Myocyte (in vitro differentiated cells): ENCODE measurements at places on chromosomes 13 and 19. TPM values are rescaled to one million over a fixed set of nuclear protein-coding genes. Genes with fewer than 3 reads are reported as not detected.

GRCh38 chr13:95235199-95235756 is 66.0 kb downstream of the ABCC4 start:
- DNase-seq: no peak

- peak; percentile 84 for DNase-seq
Measured at GRCh38 chr19:13033819-13034611, 38.7 kb downstream of the NFIX start.

DNA sequence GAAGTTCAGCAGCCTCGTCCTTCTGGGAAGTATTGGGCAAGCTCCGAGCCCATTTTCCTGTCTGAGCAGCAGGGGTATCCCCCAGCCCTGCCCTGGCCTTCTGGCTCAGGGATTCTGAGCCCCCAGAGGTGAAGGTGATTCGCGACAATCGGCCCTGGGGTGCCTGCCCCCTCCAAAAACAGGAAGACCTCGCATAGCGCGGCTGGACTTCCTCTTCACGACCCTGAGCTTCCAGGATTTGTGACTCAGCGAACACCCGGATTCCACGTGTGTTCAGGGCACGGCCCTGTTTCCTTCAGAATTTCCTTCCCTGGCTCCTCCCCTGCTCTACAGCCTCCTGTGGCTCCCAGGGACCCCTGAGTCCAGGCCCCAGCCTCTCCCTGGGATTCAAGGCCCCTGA is at the start of gene SEMA6B:
Gene SEMA6B (minus strand): TSS at position 116 of the 400 bp plus-strand sequence. CDS start 1,227 bp downstream, outside the sequence.
- no peak for DNase-seq

- DNase-seq: no peak
Measured at GRCh38 chr13:25898991-25899390, 152.8 kb downstream of the SHISA2 start.

GRCh38 chr19:37563518-37563917 is 31.1 kb downstream of the ZNF571 start:
- no peak for DNase-seq

DNA sequence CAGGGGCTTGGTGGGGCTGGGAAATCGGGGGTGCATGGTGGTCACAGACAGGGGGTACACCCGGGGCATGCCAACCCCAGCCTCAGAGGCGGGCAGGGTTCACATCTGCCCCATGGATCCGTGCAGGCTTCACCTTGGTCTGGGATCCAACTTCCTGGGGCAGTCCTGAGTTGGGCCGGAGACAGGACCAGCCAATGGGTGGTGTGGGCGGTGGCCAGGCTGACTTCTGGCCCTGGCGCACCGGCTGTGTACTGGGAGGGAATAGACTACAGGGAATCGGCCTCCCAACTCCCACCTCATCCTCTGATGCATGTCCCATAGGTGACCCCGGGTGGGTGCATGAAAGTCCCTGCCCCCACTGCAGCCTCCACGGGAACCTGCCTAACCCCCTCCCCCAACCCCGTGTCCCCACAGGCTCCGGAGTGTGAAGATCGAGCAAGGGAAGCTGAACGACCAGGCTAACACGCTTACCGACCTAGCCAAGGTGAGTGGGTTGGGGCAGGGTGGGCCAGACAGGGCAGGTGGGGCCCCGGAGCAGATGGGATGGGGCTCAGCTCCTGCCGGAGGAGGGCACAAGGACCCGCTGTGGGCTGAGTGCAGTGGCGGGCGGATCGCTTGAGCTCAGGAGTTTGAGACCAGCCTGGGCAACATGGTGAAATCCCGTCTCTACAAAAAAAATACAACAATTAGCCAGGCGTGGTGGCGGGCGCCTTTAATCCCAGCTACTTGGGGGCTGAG is 14.7 kb upstream of the ARRDC2 start:
- no peak for DNase-seq

GRCh38 chr13:111373486-111373885 is 53.0 kb downstream of the TEX29 start:
- no peak for DNase-seq

- DNase-seq: peak; percentile 26
Measured at GRCh38 chr13:94595001-94595949, 677 bp downstream of the TGDS start.

DNA sequence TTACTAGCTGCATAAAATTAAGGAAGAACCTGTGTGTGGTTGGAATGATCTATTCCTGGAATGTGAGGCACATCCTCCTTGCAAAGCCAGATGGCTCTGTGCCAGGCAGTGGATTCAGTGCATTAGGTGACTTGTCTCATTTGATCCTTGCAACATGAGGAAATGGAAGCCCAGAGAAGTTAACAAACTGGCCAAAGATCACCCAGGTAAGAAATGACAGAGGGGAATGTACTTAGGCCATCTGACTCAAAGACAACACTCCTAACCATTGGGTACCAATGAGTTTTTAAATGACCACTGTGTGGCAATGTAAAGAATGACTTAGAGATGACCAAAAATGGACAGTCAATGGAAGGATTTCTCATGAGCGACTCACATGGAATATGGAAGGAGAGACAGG is 114.2 kb upstream of the RXFP2 start:
- peak; percentile 56 for DNase-seq

DNA sequence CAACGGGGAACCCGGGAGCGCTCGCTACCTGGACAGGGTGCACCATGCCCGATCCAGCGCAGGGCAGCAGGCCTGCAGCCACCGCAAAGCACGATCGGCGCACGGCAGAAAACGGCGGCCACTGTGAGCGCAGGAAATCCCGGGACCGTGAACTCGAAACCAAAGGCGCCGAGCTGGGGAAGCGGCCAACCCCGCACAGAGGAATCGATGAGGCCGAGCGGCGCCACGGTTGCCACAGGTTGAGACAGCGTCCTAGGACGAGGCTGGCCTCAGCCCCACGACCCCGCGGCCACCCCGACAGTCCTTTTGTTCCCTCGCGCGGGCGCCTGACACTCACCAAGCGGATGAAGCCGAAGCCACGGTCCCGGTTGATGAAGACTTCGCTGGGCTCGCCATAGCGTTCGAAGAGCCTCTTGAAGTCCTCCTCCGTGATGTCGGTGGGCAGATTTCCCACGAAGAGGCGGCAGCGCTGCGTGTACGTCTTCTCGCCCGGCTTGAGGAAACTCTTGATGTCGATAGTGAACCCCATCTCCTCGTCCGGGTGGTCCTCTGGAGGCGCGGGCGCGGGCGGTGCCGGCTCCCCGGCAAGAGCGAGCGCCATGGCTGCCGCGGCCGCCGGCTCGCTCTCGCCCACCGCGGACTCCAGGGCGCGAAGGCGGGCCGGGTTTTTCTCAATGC is 557 bp downstream of the PSPC1 start:
- peak; percentile 60 for DNase-seq

GRCh38 chr13:69524459-69525150 is 583.0 kb upstream of the ATXN8OS start:
- no peak for DNase-seq

GRCh38 chr13:43744261-43745031 is 42.3 kb downstream of the ENOX1 start:
- no peak for DNase-seq

The HOMER3 gene
- total RNA-seq: 203 and 240 TPM in 2 replicates

DNA sequence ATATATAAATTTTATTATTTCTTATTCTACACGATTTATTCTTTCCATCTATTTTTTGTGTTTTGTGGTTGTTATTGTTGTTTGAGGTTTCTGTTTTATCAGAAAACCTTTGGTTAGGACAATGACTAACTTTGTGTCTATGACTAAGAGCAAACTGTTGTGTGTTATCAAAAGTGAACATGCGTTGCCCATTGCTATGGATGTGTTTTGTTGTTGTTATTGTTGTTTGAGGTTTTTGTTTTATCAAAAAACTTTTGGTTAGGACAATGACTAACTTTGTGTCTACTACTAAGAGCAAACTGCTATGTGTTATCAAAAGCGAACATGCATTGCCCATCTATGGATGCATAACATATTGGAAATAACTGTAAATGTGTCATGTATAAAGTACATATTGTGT is 692.3 kb downstream of the SLITRK1 start:
- DNase-seq: no peak

DNA sequence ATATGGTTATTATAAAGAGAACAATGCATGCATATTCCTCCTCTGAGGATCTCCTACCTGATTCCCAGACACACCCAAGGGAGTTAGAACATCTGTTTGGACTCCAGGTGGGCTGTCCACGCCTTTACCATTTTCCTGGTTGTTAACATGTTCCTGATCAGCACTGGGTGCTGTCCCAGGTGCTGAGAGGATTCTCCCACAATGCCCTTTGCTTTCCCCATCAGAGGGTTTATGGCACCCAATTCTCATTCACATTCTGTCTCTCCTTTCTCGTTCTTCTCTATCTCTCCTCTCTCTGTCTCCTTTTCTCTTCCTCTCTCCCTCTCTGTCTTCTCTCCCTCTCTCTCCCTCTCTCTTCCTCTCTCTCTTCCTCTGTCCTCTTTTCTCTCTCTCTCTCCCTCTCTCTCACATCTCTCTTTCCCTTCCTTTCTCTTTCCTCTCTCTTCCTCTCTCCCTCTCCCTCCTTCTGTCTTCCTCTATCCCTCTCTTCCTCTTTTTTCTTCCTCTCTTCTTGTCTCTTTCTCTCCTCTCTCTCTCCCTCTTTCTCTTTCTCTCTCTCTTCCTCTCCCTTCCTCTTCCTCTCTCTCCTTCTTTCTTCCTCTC is 3.3 kb upstream of the RDH13 start:
- DNase-seq: no peak

GRCh38 chr13:36046672-36047071 is 84.5 kb downstream of the DCLK1 start:
- no peak for DNase-seq

DNA sequence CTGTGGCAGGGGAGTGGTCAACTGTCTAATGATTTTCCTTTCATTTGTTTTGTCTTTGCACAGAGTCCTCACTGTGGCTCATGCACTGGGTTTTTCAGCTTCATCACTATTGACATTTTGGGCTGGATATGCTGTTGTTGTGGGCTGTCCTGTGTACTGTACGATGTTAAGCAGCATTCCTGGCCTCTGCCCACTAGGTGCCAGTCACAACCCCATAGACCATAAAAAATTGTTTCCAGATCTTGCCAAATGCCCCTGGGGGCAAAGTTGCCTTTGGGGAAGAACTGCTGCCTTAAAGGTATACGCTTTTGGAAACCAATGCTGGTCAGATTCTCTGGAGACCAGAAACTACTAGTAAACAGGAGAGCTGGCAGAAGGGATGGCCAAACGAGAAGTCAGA is 310.4 kb downstream of the SPRY2 start:
- peak; percentile 63 for DNase-seq

DNA sequence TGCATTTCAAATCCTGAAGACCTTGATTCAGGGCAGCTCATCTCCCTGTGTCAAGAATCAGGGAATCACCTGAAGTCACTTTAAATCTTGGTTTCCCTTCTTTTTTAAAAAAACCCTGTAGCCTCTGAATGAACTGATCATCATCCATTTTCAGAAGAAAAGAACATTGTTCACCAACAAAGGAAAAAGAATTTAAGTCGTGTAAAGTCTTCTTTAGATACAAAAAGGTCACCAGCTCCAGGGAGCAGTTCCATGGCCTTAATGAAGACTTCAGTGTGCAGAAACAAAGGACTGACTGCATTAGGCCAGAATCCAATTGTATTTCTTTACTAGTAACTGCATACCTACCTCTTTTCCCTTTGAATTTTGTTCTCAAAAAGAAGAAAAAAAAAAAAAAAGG is 245.0 kb downstream of the ABCC4 start:
- no peak for DNase-seq

DNA sequence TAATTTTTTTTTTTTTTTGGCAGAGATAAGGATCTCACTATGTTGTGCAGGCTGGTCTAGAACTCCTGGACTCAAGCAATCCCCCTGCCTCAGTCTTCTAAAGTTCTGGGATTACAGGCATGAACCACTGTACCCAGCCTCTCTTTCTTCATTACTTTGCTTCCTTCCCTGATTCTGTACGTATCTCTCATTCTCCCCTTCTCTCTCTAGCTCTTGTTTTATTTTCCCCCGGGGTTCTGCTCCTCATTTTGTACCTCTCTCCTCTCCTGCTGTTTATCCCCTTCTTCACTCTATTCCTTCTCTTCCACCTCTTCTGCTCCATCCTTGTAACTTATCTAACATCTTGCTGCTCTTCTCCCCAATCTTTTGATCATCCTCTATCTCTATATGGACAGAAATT is 46.5 kb downstream of the ZNF611 start:
- DNase-seq: no peak

DNA sequence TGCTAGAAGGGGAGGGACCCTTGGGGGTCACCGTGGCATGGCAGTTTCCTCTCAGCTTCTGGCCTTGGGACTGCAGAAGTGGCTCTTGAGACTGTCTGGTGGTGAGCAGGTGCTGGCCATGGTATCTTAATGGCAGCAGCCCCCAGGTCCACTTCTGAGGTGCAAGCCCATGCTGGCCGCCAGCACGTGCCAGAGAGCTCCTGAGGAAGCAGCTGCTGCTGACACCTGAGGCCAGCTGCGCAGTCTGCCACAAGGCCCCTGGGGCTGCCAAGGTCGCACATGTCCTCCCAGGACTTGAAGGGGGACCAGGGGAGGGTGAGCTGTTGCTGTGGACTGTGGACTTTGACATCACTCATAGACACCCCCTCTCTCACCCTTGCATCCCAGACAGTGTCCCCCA is 48.0 kb downstream of the NFIX start:
- DNase-seq: no peak

- peak; percentile 42 for DNase-seq
Measured at GRCh38 chr13:47798906-47799305, 202.2 kb downstream of the SUCLA2 start.

- no peak for DNase-seq
Measured at GRCh38 chr19:49210108-49210900, 52.7 kb downstream of the TRPM4 start.

GRCh38 chr13:90068658-90069057 is 1278.8 kb upstream of the MIR17HG start:
- DNase-seq: no peak

The STOML3 gene
- total RNA-seq: not detected in 2 replicates

The SBK2 gene
- total RNA-seq: 39.9 and 84.5 TPM in 2 replicates

DNA sequence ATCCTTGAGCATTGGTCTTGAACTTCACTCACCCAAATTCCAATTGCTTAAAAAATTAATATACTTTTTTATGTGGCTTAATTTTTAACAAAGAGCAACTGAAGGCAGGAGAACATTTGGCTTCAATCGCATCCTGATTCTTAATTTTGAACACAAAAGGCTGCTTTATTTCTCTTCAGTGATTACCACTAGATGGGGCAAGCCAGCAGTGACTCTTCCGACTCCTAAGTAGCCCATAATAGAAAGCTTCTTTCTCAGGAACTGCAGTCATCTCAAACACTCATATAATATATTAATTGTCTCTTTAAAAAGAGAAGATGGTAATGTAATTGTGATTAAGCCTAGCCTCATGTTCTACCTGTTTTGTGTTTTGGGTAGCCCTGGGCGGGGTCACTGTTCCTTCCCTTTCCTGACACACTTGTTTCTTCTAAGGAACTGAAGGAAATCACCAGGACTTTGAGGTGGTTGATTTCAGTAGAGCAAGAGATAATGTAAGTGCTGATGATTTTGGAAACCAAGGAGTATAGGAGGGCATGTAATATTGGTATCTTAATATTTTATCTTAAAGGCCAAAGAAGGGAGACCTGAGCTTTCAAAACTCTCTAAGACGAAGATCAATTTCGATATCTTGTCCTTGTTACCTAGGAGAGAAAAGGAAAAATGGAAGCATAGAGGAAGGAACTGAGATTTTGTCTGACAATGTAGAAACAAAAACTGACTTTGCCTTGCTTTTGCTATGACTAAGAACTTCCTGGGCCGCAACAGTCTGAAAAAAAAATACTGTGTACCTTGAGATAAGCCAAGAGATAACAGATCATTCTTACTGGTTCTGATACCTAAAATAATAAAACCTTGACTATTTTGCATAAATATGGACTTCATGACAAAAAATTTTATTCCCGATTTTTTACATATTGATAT is 73.1 kb downstream of the TNFSF13B start:
- DNase-seq: peak; percentile 43

GRCh38 chr13:36850790-36851438 is 31.9 kb downstream of the RFXAP start:
- DNase-seq: no peak

The ARRDC5 gene
- 0.16 TPM in 1 of 2 replicates, not detected in the other for total RNA-seq
